ENCODE measurements at places on chromosomes 4 and X.

GRCh38 chr4:130820448-130820847 lies 1724.5 kb downstream of the C4orf33 start:
- DNase-seq: no peak

- no peak for DNase-seq
These were observed 89.9 kb upstream of the KCTD8 start for GRCh38 chr4:44538534-44538933.

- no peak for DNase-seq
These were observed 492.1 kb downstream of the PCDH10 start for GRCh38 chr4:133641191-133641590.

DNA sequence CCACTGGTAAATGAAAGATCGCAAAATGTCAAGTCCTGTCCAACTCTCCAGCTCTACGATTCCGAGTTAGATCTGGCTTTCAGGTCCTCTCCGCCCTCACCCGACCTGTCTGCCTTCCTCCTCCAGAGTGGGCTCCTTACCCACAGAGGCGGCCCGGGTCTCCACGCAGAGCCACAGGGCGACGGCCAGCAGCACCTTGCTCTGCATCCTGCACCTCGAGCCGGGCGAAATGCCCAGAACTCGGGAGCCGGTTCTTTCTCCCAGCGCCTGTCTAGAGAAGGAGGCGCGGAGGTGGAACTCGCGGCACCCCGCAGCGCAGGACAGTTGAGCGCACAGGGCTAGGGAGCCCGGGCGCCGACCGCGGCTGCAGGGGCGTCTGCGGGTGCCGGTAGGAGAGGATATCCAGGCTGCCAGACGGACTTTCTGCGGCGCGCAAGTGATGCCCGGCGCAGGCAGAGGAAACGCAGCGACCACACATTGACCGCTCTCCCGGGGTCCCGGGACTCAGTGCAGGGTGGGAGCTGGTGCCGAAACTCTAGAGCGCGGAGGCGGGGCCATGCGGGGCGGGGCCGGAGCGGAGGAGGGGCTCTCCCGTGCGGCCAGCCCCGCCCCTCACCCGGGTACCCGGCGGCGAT lies at the start of gene KDR:
TSS of gene KDR (minus strand) at position 509 of the 635 bp plus-strand sequence. CDS start at position 207, 302 bp downstream.
- no peak for DNase-seq

- no peak for DNase-seq
These were observed 435.5 kb downstream of the NKX6-1 start for GRCh38 chr4:84063619-84064018.

GRCh38 chrX:13418126-13419097 lies 98.6 kb upstream of the ATXN3L start:
- DNase-seq: no peak

DNA sequence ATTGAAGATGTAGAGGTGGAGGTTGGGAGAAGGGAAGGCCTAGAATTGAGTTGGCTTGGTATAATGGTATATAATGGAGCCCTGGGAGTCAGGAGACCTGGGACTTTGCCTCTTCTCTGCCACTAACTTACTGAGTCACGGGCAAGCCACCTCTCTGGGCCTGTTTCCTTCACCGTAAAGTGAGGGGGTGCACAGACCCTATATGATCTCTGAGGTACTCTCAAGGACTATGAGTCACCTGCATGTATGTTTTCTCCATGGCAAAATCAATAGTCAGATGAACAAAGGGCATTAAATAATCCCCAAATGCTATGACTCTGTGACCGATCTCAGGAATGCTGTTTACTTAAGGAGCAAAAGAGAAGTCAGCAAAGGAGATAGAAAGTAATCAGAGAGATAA lies 5.1 kb downstream of the P2RY4 start:
- no peak for DNase-seq
